CD4-positive, alpha-beta T cell treated with Interleukin-6 for 4 hours (primary cell): ENCODE measurements at places on chromosomes 4 and X.

DNA sequence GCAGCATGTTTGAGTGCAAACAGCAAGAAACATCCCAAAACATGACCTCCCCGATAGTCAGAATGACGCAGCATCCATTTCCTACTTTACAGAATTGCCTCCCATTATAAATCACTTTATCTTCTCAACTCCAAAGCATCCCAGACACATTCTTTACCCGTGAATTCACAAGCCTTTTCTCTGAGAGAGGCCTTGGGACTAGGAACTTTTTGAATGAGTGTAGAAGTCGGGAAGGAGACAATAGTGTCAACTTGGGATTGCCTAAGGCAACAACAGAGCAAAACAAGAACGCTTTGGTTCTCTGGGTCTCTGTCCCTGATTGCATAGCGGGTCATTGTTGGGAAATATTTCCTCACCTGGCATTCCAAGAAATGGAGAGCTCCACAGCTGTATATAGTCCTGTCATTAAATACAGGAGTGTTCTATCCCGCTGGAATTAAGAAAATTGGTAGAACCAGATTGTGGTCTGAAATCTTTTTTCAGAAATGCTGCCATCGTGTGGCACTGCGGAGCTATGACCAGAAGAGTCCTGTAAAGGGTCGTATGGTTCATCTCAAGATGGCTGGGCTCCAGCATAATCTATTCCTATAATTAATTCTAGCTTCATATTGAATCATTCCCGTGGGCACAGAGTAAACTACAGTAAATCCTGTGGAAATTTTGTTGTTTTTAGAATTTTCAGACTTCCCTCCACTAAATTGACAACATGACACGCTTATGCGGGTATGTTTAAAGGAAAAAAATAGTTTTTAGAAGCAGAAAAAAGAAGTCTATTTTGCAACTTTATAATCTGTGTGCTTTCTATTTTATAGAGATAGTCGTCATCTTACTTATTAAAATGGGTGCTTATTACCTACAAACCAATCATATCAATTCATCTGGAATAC, 2.0 kb upstream of the SPP1 start:
- DNase-seq: peak; percentile 29

DNA sequence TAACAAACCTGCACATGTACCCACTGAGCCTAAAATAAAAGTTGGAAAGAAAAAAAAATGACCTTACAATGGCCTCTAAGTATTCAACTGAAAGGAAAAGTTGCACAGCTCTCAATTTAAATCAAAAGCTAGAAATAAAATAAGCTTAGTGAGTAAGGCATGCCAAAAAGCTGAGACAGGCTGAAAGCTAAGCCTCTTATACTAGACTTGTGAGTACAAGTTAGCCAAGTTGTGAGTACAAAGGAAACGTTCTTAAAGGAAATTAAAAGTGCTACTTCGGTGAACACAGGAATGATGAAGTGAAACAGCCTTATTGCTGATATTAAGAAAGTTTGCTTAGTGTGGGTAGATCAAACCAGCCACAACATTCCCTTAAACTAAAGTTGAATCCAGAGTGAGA, 707.9 kb upstream of the PITX2 start:
- no peak for DNase-seq

- DNase-seq: no peak
Observed at GRCh38 chr4:23038626-23039491, 346.1 kb downstream of the GBA3 start.

- no peak for DNase-seq
Observed at GRCh38 chr4:79848329-79848728, 224.7 kb downstream of the ANTXR2 start.

DNA sequence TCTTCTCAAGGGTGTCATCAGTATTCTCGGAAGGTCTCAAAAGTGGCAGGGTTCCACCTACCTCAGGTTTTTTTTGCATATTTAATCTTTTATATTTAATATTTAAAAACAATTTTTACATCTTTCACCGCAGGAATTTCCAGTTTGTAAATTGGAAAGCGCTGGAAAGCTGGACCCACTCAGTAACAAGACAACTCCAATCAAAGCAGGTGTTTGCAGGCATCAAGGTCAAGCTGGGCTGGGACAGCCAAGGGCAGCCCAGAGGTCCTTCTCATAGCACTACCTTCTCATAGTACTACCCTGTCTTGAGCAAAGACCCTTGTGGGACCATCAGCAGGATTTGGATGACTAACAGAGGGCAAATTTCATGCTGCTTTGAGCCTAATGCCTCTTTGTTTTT, 160.1 kb downstream of the TET2 start:
- DNase-seq: no peak

GRCh38 chrX:77346859-77347258, 100.3 kb upstream of the FGF16 start:
- no peak for DNase-seq

DNA sequence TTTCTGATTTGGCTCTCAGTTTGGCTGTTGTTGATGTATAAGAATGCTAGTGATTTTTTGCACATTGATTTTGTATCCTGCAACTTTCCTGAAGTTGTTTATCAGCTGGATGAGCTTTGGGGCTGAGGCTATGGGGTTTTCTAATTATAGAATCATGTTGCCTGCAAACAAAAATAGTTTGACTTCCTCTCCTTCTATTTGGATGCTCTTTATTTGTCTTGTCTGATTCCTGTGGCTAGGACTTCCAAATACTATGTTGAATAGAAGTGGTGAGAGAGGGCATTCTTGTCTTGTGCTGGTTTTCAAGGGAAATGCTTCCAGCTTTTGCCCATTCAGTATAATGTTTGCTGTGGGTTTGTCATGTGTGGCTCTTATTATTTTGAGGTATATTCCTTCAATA, 734.7 kb upstream of the FAM241A start:
- DNase-seq: no peak

DNA sequence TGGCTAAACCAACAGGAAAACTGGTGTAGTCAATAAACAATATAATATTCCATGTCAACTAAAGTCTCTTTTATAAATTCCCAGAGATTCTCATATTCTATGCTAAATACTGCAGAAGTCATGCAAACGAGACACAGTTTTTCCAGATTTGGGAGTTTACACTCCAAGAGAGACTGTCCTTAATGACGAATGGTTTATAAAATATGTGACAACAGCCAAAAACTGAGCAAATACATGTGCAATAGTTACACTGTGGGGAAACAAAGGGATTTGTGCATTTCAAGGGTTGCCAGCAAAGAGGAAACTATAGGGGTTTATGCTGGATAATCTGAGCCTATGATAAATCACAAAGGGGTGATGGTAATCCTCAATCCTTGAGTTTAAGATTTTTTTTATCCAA, 75.7 kb downstream of the GPC4 start:
- no peak for DNase-seq

DNA sequence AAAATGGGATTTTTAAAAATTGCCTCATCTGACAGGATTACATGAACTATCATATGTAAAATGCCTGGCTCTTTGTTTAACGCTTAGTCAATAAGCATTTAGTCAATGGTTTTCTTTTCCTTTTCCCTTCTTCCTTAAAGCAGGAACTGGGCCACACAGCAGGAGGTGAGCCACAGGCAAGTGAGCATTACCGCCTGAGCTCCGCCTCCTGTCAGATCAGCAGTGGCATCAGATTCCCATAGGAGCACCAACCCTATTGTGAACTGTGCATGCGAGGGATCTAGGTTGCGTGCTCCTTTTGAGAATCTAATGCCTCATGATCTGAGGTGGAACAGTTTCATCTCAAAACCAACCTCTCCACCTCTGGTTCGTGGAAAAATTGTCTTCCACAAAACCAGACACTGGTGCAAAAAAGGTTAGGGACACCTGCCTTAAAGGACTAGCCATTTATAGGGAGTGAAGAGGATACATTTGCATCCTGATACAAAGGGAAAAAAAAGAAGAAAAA, 306.1 kb downstream of the FBXW7 start:
- DNase-seq: no peak

DNA sequence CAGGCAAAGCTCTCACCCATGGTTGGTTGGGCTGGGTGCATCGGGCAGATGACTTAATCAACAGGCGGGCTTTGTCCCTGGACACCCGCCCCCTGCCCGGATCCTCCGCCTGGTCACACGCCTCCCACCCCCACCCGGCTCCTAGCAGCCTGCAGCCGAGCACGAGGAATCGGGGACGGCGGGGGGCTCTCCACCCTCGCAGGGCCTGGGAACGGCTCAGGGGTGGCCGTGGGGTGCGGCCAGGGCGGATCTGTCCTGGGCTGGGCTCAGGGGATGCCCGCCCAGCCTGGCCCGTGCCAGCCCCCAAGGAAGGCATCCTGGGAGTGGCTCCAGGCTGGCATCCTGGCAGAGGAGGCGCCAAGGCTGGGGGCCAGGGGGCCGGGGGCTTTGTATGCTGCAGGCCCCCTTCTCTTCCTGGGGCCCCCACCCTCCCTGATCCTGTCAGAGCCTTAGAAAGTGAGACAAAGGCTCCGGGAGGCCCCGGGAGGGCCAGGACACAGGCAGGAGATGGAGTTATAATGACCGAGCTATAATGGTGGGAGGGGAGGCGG, 32.5 kb upstream of the FGFR3 start:
- DNase-seq: no peak

DNA sequence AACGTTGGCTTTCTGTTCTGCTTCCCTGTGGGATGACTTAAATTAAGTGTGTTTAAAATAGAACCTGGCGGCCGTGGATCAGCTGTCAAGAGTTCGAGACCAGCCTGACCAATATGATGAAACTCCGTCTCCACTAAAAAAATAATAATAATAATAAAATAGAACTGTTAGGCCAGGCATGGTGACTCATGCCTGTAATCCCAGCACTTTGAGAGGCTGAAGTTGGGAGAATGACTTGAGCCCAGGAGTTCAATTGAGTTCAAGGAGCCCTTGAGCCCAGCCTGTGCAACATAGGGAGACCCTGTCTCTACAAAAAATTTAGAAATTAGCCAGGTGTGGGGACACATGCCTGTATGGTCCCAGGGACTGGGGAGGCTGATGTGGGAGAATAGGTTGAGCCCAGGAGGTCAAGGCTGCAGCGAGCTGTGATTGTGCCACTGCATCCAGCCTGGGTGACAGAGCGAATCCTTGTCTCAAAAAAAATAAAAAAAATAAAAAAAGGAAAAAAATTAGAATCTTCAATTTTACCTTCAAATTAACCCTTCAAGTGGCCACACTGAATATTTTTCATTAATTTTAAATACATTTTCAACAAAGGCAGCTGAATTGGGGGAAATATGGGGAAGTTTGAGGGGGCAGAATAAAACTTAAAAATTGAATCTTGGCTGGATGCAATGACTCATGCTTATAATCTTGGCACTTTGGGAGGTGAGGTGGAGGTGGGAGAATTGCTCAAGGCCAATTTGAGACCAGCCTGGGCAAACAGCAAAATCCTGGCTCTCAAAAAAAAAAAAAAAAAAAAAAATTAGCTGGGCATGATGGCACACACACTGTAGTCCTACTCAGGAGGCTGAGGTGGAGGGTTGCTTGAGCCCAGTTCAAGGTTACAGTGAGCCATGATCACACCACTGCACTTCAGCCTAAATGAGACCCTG, 31.8 kb upstream of the HSD17B13 start:
- no peak for DNase-seq

DNA sequence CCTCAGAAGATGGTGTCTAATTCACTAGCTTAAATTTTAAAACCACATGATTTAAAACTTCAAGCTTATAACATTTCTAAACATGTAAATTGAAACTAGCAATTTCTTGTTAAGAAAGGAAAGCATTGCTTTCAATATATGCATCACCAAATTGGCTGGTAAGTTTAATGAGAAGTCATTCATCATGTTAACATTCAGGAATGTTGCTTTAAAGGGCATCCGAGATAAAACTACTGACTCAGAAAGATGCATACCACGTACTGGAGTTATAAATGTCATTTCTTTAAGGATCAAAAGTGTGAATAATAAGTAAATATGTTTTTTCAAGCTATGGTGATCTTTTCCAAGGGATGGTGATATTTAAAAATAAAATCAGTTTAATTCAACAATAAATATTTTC, 83.3 kb upstream of the VCX2 start:
- DNase-seq: no peak
